SHP77 treated with DMSO at 0.1 percent for 48 hours (cell line): ENCODE measurements at places on chromosomes 6 and 20.

DNA sequence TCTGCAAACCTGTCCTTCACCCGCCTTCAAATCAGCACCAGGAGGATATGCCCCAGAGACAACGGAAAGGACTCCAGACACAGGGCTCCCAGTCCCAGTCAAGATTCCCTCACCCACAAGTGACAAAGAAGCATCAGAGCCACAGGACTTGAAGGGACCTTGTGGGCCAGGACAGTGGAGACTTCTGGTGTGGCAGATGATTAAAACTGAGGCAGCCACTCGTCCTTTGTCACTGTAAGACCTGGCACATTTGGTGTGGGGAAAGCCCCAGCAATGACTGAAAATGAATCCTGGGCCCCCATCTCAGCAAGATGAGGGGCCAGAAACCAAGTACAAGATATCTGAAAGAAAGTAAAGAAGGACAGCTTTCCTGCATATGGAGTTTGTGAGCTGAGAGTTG is 15.6 kb upstream of the GMPR start:
- DNase-seq: no peak

GRCh38 chr6:103193413-103193812 is 1666.3 kb downstream of the HACE1 start:
- DNase-seq: no peak

DNA sequence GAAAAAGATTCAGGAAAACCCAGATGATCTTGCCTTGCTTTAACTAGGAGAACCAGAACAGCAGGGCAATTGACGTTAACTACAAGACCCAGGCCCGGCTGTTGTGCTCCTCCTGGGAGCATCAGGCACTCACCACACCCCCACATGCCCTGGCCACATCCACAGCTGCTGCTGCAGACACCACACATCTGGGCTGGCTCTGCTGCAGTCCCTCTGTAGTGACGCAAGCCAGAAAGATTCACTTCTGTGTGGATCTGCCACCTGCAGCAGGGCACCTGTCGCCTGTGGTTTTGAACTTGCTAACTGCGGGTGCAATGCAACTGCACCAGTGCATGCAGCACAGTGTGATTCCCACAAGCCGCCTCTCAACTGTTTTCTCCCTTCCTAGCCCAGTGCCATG is 228.8 kb downstream of the SYNDIG1 start:
- DNase-seq: no peak

- DNase-seq: peak; percentile 53
Observed at GRCh38 chr6:165552248-165552736, 110.7 kb downstream of the PDE10A start.

DNA sequence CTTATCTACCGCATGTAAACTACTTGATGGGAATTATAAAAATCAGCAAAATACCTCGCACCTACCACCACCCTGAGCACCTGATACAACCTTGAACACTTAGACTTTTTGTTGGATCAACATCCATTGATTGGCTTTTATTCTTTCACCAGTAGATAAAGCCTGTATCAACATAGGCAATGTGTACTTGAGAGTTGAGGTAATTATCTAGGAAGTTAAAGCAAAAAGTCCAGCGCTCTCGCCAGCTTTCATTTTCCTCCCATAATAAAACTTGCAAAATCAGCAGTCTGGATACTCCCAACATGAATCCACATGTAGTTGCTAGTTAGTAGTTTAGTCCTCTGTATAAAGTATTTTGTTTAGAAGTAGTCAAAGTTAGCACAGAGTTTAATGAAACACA is 132.0 kb upstream of the PRDM1 start:
- no peak for DNase-seq

GRCh38 chr6:3812596-3812995 is 36.6 kb upstream of the FAM50B start:
- DNase-seq: no peak

- no peak for DNase-seq
Observed at GRCh38 chr6:77461796-77462195, 1.5 kb downstream of the HTR1B start.

GRCh38 chr6:3518356-3519190 is 61.7 kb upstream of the SLC22A23 start:
- DNase-seq: peak; percentile 39

- no peak for DNase-seq
Observed at GRCh38 chr6:86936834-86937218, 502 bp upstream of the HTR1E start.

GRCh38 chr6:81938014-81938856 is 185.8 kb upstream of the TENT5A start:
- no peak for DNase-seq

DNA sequence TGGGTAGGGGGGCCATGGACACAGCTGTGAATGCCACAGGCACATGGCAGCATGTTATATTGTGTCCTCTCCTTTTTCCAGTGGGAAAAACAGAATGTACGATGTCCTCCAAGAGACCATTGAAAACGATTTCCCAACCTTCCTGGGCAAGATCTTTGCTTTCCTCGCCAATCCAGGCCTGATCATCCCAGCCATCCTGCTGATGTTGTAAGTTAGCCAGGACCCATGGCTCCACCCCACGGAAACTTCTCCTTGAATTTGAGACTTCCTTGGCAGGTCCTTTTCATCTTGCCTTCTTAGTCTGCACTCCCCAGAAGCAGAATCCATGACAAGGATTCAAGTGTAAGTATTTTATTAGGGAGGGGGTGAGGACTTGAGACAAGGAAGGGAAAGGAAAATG is 28.2 kb upstream of the NOP56 start:
- DNase-seq: no peak

DNA sequence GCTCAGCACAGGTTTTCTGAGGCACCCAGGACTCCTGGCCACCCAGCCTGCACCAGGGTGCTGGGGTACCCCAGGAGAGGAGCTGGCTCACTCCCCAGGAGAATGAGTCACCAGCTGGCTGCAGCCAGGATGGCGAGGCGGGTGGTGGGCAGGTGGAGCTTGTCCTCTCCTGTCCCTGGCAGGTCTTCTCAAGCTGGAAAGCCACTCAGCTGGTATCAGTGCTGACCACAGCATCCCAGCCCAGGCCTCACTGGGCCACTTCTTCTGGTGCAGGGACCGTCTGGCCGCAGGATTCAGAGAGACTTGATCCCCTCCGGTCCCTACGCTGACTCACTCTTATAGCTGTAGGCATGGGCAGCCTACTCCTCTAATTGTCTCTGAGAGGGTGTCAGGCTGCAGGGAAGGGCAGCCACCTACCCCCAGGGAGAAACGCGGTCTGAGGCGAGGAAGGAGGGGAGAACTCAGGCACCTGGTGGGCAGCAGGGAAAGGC is 22.2 kb downstream of the TFEB start:
- DNase-seq: no peak

- DNase-seq: no peak
Observed at GRCh38 chr6:148617530-148617929, 129.3 kb upstream of the UST start.

GRCh38 chr6:11353921-11354389 is 121.5 kb upstream of the NEDD9 start:
- DNase-seq: no peak

GRCh38 chr20:24765316-24766142 is 183.5 kb upstream of the CST7 start:
- no peak for DNase-seq

GRCh38 chr20:39302312-39302711 is 340.2 kb downstream of the DHX35 start:
- no peak for DNase-seq

DNA sequence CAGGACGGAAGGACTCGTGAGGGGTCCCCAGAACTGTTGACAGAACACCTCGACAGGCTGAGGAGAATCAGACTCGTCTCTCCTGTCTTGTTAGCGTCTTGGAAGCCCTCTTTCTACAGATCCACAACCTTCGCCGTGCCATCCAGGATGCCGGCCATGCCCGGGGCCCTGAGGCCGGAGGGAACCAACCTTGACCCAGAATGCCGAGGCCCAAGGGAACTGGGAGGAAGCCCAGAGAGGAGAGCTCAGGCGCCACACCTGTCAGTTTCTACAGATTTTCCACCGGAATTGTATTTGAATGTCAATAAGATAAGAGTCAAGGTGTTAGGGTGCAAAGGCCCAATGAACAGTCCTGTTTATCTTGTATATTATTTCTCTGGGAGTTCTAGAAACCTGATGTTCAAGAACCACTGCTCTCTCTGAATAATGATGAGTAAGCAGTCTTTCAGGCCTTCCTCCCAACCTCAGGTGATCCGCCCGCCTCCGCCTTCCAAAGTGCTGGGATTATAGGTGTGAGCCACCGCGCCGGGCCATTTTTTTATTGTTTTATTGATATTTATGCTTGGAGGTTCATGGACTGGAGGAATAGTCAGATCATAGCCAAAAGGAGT is 799 bp upstream of the ME1 start:
- no peak for DNase-seq

- no peak for DNase-seq
Observed at GRCh38 chr6:71224011-71224410, 64.6 kb upstream of the OGFRL1 start.

DNA sequence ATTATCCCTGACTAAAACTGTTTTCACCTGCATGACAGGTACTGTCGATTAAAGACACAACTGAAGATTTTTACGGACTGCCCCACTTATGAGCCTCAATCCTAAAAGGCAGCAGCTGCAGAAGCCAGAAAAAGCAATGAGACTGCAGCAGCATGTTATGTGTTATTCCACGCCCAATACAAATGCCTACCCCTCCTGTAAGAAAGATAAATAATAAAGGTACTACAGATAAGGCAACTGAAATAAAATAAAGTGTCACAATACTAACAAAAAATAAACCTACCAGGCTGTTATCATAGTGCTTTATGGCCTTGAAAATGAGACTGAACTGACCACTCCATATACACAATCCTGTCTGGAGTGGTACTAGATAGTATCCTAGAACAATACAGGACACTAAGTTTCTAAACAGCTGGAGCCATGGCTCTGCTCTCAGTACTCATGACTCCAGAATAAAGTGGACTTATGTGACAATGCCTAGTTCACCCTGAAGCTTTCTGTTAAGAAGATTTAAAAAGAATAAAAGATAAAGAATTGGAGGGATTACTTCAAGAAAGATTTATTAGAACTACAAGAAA is 9.5 kb downstream of the BCLAF1 start:
- DNase-seq: no peak

DNA sequence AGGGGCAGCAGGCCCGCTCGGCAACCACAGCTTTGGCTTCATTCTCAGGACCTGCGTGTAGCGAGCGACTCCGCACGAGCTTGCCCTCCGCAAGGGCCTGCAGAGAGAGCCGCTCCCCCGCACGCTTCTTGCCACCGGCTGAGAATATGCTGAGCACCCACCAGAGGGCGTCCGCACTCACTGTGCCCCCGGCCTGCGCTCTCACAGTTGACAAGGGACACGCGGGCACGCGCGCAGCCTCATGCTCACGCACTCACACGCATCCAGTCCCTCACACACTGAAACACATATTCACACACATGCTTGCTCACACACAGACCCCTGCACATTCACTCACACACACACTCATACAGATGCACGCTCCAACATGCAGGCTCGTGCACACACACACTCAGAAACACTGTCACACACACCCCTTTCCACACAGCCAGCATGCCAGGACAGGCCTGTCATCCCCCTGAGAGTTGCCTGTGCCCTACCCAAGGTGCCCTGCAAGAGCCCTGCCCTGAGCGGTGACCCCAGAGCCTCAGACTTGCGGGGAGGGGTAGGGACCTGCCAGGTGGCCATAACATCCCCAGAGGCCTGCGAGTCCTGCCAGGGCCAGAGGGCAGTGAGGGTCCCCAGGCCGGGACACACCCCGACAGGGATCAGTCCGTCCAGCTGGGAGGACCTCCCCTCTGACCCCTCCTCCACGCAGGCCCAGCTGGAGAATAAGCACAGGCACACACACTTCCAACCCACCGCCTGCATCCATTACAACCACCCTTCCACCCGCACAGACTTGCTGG is 174.1 kb downstream of the BMP7 start:
- peak; percentile 29 for DNase-seq

- no peak for DNase-seq
Observed at GRCh38 chr6:87350516-87350915, 5.9 kb downstream of the C6orf163 start.

DNA sequence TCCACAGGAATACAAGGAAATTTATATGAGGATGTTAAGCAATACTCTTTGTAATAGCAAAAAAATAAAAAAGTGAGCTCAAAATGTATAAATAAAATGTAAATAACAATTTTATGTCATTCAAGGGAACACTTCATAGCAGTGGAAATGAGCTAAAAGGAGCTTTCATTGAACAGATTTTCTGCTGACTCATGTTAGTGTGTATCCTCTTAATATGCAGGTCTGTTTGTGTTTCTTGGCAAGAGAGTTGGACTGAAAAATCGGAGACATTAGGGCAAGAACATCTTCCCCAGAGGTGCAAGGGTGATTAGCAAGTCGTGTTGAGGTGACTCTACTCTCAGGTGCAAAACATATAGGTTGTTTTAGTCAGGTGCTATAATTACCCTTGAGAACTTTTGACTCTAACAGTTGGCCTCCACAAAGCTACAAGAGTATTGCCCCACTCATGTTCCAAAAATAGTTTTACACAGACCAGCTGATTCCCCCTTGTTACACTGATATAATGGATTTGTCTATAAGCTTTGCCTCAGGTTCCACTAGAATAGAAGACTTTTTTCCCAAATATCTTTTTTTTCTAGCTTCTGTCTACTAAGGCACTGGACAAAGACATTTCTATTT is 702.9 kb downstream of the TENT5A start:
- DNase-seq: no peak

- no peak for DNase-seq
Observed at GRCh38 chr6:126738641-126739040, 379.8 kb upstream of the RSPO3 start.

DNA sequence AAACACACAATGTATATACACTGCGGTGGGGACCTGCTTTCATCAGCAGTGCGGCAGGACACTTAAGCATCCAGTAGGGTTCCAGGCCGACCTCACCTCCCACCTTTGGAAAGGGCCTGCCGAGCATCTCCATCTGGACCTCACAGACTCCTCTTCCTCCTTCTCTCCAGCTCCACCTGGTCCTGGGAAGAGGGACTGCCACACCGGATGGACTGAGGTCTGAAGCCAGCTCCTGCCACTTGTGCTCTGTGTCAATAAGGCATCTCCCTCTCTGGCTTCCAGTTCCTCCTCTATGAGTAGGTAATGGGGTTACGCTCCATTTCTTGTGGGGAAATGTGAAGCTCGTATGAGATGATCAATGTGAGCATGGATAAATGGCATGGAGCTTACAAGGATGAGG is 19.1 kb upstream of the NNAT start:
- DNase-seq: peak; percentile 58
